ENCODE measurements at places on chromosomes 2 and 18. TPM values are rescaled to one million over a fixed set of nuclear protein-coding genes. Genes with fewer than 3 reads are reported as not detected.

PPM1G gene
- 80.1 TPM for polyA plus RNA-seq

HIBCH gene
- 22.5 TPM for polyA plus RNA-seq

NRP2 gene
- polyA plus RNA-seq: 0.55 TPM

IL18R1 gene
- 2.2 TPM for polyA plus RNA-seq

ICOS gene
- polyA plus RNA-seq: 0.29 TPM

TNS1 gene
- polyA plus RNA-seq: not detected

CBLN2 gene
- polyA plus RNA-seq: not detected

AGXT gene
- not detected for polyA plus RNA-seq

OR6B2 gene
- polyA plus RNA-seq: not detected

SCLY gene
- polyA plus RNA-seq: 18.5 TPM

SNORC gene
- polyA plus RNA-seq: not detected

DPP4 gene
- 1.3 TPM for polyA plus RNA-seq

POLR1A gene
- 2.7 TPM for polyA plus RNA-seq

ZNF396 gene
- polyA plus RNA-seq: 1.5 TPM

DSC2 gene
- polyA plus RNA-seq: not detected

FHL2 gene
- polyA plus RNA-seq: 0.15 TPM

COL4A3 gene
- polyA plus RNA-seq: 6.2 TPM

DPP10 gene
- polyA plus RNA-seq: not detected

LIMS2 gene
- 35.1 TPM for polyA plus RNA-seq

KYNU gene
- polyA plus RNA-seq: 59.5 TPM

PID1 gene
- polyA plus RNA-seq: not detected

PCARE gene
- not detected for polyA plus RNA-seq

CIB4 gene
- polyA plus RNA-seq: not detected

MRPL30 gene
- 16.7 TPM for polyA plus RNA-seq

PREPL gene
- polyA plus RNA-seq: 13.1 TPM

GPR55 gene
- 1.9 TPM for polyA plus RNA-seq

GCC2 gene
- 65.6 TPM for polyA plus RNA-seq

RBFA gene
- polyA plus RNA-seq: 17.5 TPM

FAM110C gene
- polyA plus RNA-seq: not detected

SLC5A7 gene
- polyA plus RNA-seq: not detected

NEU2 gene
- not detected for polyA plus RNA-seq

ACOXL gene
- not detected for polyA plus RNA-seq

NOSTRIN gene
- not detected for polyA plus RNA-seq

MYL1 gene
- polyA plus RNA-seq: not detected

PIEZO2 gene
- not detected for polyA plus RNA-seq

BUB1 gene
- 0.94 TPM for polyA plus RNA-seq

TMEM178A gene
- polyA plus RNA-seq: not detected

SLC16A14 gene
- polyA plus RNA-seq: 0.49 TPM

Measured in IgD-negative memory B cell (primary cell).